ENCODE measurements at places on chromosomes 12 and 14.
A peak's percentile ranks its signal among the peaks of the same experiment; 100 is the strongest.

- H3K36me3 ChIP-seq: no peaks in the 10 kb centered on the region
- H3K27ac ChIP-seq: peak overlapping the region; percentile 86
- peaks cover 88% of the 10 kb centered on the region for H3K4me1 ChIP-seq
- H3K27me3 ChIP-seq: no peaks in the 10 kb centered on the region
These were observed 11.0 kb upstream of the IRF2BPL start for GRCh38 chr14:77039285-77040058.

GRCh38 chr14:100665511-100666032 is 61.1 kb upstream of the DLK1 start:
- no peaks in the 10 kb centered on the region for H3K4me1 ChIP-seq
- H3K27ac ChIP-seq: peak overlapping the region; percentile 86
- H3K27me3 ChIP-seq: peaks cover 70% of the 10 kb centered on the region

DNA sequence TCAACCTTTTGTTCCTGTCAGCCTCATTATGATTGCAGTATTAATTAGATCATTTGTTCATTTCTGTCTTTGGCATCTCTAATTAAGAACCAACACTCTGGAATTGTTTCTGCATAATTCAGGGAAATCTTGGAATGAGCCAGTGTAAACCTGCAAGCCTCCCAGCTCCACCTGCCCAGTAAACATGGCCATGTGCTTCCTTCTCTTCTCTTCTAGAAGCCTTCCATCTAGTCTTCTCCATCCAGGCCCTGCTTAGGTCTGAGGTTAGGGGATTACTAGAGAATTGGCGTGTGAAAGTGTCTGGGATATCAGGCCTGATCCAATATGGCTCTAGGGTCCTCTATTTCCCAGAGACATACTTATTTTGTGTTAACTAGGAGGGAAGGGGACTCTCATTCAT is 528.0 kb downstream of the AACS start:
- H3K27ac ChIP-seq: no peak overlapping the region
- H3K4me1 ChIP-seq: no peaks in the 10 kb centered on the region
- no peak for DNase-seq
- H3K4me3 ChIP-seq: no peak overlapping the region
- H3K27me3 ChIP-seq: no peaks in the 10 kb centered on the region

- peak overlapping the region; percentile 95 for H3K27ac ChIP-seq
- H3K36me3 ChIP-seq: no peaks in the 10 kb centered on the region
- H3K4me1 ChIP-seq: peaks cover 26% of the 10 kb centered on the region
- no peaks in the 10 kb centered on the region for H3K27me3 ChIP-seq
- peak; percentile 27 for DNase-seq
These were observed 54.5 kb downstream of the VCPKMT start for GRCh38 chr14:50061664-50062437.

DNA sequence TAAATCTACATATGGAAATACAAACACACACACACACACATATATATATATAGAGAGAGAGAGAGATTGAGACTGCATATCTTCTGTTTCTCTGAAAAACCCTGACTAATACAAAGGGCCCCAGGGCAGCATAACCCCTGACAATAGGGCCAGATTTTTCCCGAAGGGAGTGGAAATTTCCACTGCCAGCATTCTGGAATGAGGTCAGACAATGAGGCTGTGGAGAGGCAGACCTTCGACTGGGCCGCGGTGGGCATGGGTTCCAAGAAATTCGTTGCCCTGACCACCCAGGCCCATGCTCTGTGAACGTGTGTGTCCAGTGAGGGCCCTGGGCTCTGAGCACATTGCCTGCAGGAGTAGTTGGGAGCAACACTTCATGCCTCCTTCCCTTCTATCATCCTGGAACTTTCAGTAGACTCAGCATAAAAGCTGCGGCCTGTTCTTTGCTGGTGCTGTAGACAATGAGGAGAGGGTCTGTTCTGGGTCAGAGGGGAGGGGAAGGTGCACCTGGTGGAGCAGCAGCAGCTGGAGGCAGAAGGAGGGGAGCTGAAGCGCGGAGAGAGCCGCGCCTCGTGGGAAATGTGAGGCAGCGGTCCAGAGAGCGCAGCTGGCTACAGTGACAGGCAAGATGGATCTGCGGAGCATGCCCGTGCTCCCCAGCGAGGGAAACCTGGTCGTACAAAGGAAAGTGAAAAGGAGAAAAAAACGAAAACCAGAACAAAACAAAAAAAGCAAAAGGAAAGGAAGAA is 25.6 kb upstream of the CCDC60 start:
- H3K27me3 ChIP-seq: no peaks in the 10 kb centered on the region
- no peak overlapping the region for H3K4me3 ChIP-seq
- no peak overlapping the region for H3K27ac ChIP-seq
- H3K4me1 ChIP-seq: peaks cover 20% of the 10 kb centered on the region
- no peak for DNase-seq
- no peaks in the 10 kb centered on the region for H3K36me3 ChIP-seq

GRCh38 chr14:22084393-22085281 is 411.0 kb upstream of the OR4E1 start:
- H3K4me1 ChIP-seq: peaks cover 11% of the 10 kb centered on the region
- H3K27ac ChIP-seq: no peak overlapping the region
- no peak for DNase-seq
- no peak overlapping the region for H3K4me3 ChIP-seq

- H3K4me3 ChIP-seq: no peak overlapping the region
- no peak overlapping the region for H3K27ac ChIP-seq
- H3K36me3 ChIP-seq: no peaks in the 10 kb centered on the region
- no peaks in the 10 kb centered on the region for H3K27me3 ChIP-seq
- no peak for DNase-seq
- no peaks in the 10 kb centered on the region for H3K4me1 ChIP-seq
These were observed 972.2 kb upstream of the TMEM132C start for GRCh38 chr12:127294651-127295210.

- no peaks in the 10 kb centered on the region for H3K36me3 ChIP-seq
- no peaks in the 10 kb centered on the region for H3K27me3 ChIP-seq
- no peak overlapping the region for H3K4me3 ChIP-seq
- DNase-seq: no peak
These were observed 125.2 kb downstream of the MED13L start for GRCh38 chr12:116152268-116152667.

GRCh38 chr12:87661786-87662377 is 367.3 kb downstream of the C12orf50 start:
- no peaks in the 10 kb centered on the region for H3K27me3 ChIP-seq
- H3K4me1 ChIP-seq: no peaks in the 10 kb centered on the region
- no peak for DNase-seq
- no peaks in the 10 kb centered on the region for H3K36me3 ChIP-seq
- H3K27ac ChIP-seq: no peak overlapping the region
- H3K4me3 ChIP-seq: peak overlapping the region; percentile 9

DNA sequence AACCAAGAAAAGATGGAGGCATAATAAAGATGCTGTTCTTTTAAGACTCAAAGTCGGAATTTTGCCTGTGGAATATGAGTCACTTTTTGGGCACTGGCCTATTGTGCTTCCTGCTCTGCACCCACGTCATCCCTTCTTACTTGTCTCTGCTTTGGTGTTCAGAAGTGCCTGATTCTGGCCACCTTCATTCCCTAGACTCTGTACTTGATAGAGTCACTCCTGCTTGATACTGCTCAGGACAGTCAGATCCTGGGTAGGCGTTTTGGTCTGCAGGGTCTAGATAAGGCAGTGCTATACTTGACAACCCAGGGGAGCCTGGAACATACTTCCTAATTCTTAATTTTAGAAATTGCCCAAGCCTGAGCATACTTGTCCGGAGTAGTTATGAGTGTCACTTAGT is 1.9 kb downstream of the LRRK2 start:
- peak overlapping the region; percentile 70 for H3K4me3 ChIP-seq
- DNase-seq: no peak
- no peaks in the 10 kb centered on the region for H3K27me3 ChIP-seq
- peak overlapping the region; percentile 66 for H3K27ac ChIP-seq
- peaks cover under 1% of the 10 kb centered on the region for H3K36me3 ChIP-seq

DNA sequence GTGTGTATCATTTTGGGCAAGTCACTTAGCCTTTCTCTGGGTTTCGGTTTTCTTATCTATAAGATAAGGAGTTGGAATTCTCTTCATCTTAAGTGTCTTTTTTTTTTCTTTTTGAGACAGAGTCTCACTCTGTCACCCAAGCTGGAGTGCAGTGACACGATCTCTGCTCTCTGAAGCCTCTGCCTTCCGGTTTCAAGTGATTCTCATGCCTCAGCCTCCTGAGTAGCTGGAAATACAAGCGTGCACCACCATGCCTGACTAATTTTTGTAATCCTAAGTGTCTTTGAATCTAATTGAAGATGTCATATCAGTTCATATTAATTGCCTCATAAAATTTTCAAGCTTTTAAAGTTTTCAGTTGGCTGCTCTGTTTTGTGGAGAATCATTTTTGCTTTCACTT is 4.0 kb downstream of the SRGAP1 start:
- H3K27me3 ChIP-seq: no peaks in the 10 kb centered on the region
- no peaks in the 10 kb centered on the region for H3K36me3 ChIP-seq
- no peaks in the 10 kb centered on the region for H3K4me1 ChIP-seq
- no peak overlapping the region for H3K4me3 ChIP-seq
- no peak for DNase-seq

GRCh38 chr14:23062002-23062401 is 4.7 kb upstream of the CDH24 start:
- peaks cover 89% of the 10 kb centered on the region for H3K36me3 ChIP-seq
- H3K27me3 ChIP-seq: no peaks in the 10 kb centered on the region
- peaks cover 13% of the 10 kb centered on the region for H3K4me1 ChIP-seq
- no peak overlapping the region for H3K4me3 ChIP-seq
- DNase-seq: no peak
- no peak overlapping the region for H3K27ac ChIP-seq

DNA sequence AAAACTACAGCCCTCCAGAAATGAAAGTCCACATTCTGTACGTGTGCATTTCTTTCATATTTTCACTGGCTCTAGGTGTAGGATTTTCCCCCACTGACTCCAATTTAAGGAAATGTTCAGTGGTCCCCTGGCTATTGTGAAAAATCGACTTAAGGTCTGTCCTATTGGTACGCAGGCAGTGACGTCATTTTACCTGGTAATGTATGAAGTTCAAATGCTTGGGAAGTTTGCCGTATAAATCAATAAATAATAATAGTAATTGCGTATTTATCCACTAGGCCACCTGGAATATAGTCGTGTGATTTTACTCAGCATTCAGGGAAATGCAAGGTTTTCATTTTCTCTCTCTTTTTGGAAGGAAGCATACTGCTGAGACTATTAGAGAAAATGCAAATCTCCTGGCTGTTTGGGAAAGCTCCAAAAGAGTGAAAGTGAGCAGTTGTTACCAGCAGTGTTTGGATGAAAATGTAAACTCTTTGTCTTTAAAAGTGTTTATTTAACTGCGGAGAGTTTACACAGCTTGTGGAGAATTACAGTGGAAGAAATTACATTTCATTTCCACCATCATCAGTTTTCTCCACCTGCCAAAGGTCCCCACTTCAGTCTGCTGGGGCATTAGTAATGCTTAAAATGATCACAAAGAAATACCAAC is 107.0 kb downstream of the EXOC5 start:
- H3K4me3 ChIP-seq: no peak overlapping the region
- H3K4me1 ChIP-seq: no peaks in the 10 kb centered on the region
- DNase-seq: no peak
- no peaks in the 10 kb centered on the region for H3K27me3 ChIP-seq

- H3K4me3 ChIP-seq: no peak overlapping the region
- H3K27me3 ChIP-seq: no peaks in the 10 kb centered on the region
- DNase-seq: no peak
- no peak overlapping the region for H3K27ac ChIP-seq
- H3K36me3 ChIP-seq: no peaks in the 10 kb centered on the region
- no peaks in the 10 kb centered on the region for H3K4me1 ChIP-seq
These were observed 23.4 kb downstream of the JKAMP start for GRCh38 chr14:59507752-59508103.

GRCh38 chr12:2548081-2548480 is 246.7 kb upstream of the FKBP4 start:
- H3K4me1 ChIP-seq: no peaks in the 10 kb centered on the region
- H3K36me3 ChIP-seq: no peaks in the 10 kb centered on the region
- no peak for DNase-seq

GRCh38 chr12:14396071-14396470 is 30.6 kb downstream of the ATF7IP start:
- H3K4me1 ChIP-seq: peaks cover 8% of the 10 kb centered on the region
- H3K27ac ChIP-seq: peak overlapping the region; percentile 49
- no peaks in the 10 kb centered on the region for H3K27me3 ChIP-seq
- no peaks in the 10 kb centered on the region for H3K36me3 ChIP-seq
- no peak overlapping the region for H3K4me3 ChIP-seq
- no peak for DNase-seq

GRCh38 chr12:4203772-4204376 is 69.7 kb upstream of the CCND2 start:
- no peaks in the 10 kb centered on the region for H3K4me1 ChIP-seq
- no peaks in the 10 kb centered on the region for H3K27me3 ChIP-seq
- no peak overlapping the region for H3K27ac ChIP-seq
- H3K36me3 ChIP-seq: no peaks in the 10 kb centered on the region
- no peak overlapping the region for H3K4me3 ChIP-seq

DNA sequence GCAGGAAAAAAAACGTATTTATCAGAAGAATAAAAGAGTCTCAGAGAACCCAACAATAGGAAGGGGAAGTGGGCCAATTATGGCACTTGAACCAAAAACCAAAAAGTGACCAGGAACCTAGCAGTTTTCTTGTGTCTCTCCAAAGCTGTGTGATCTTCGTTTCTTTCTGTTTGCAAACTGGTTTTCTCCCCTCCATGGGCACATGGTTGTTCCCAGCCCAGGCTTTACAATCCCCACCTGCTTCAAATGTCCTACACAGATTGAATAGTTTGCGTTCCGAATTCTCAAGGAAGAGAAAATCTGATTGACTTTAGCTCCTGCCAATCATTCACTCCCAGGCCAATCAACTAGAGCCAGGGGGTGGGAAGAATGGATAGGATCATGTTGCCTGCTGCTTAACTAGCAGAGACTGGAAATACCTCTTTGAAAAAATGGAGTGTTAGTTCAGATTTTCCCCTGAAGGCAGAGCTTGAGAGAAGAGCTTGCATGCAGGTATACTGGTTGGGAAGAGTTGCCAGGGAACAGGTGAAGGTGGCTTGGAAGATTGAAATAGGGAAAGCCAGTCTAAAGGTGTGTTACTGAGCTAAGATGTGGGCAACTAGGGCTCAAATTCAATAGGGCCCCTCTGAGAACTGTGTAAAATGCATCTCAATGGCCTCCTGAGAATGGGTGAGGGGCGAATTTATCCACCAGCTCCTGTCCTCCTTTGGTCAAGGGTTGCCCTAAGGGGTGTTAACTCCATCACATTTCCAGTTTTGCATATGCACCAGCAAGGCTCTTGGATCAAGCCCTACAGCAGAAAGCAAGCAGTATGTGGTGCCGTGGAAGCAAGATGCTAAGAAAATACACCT is 106.4 kb upstream of the SRRM4 start:
- no peaks in the 10 kb centered on the region for H3K27me3 ChIP-seq
- H3K27ac ChIP-seq: no peak overlapping the region
- no peaks in the 10 kb centered on the region for H3K4me1 ChIP-seq
- H3K4me3 ChIP-seq: no peak overlapping the region

GRCh38 chr14:100025111-100025510 is 40.1 kb upstream of the EVL start:
- H3K4me1 ChIP-seq: no peaks in the 10 kb centered on the region
- peak overlapping the region; percentile 33 for H3K27ac ChIP-seq
- no peaks in the 10 kb centered on the region for H3K27me3 ChIP-seq
- no peak overlapping the region for H3K4me3 ChIP-seq

- DNase-seq: no peak
- H3K27ac ChIP-seq: no peak overlapping the region
- H3K36me3 ChIP-seq: no peaks in the 10 kb centered on the region
These were observed 19.2 kb upstream of the PPP2R5E start for GRCh38 chr14:63562405-63562804.

GRCh38 chr12:127562816-127563215 is 704.2 kb upstream of the TMEM132C start:
- no peaks in the 10 kb centered on the region for H3K4me1 ChIP-seq
- no peak overlapping the region for H3K4me3 ChIP-seq
- H3K36me3 ChIP-seq: no peaks in the 10 kb centered on the region
- H3K27me3 ChIP-seq: no peaks in the 10 kb centered on the region
- DNase-seq: no peak

GRCh38 chr12:2068653-2069052 is 15.9 kb downstream of the CACNA1C start:
- H3K4me1 ChIP-seq: peaks cover 12% of the 10 kb centered on the region
- H3K4me3 ChIP-seq: no peak overlapping the region
- no peak overlapping the region for H3K27ac ChIP-seq
- no peaks in the 10 kb centered on the region for H3K36me3 ChIP-seq
- H3K27me3 ChIP-seq: no peaks in the 10 kb centered on the region

Data from esophagus squamous epithelium (tissue), 5 donors.